Effector memory CD8-positive, alpha-beta T cell (primary cell): ENCODE measurements at places on chromosomes 1 and 21.

GRCh38 chr1:4756851-4757580, 102.6 kb downstream of the AJAP1 start:
- no peak for DNase-seq

GRCh38 chr1:206041640-206042039, 11.3 kb upstream of the RHEX start:
- DNase-seq, result no peak

- no peak for DNase-seq
Observed at GRCh38 chr1:4172644-4173599, 272.9 kb upstream of the C1orf174 start.

- DNase-seq, result no peak
Observed at GRCh38 chr1:117210831-117211261, at the start of gene VTCN1. VTCN1 (minus strand) TSS chr1:117210927; CDS start chr1:117210855, 72 bp downstream.

DNA sequence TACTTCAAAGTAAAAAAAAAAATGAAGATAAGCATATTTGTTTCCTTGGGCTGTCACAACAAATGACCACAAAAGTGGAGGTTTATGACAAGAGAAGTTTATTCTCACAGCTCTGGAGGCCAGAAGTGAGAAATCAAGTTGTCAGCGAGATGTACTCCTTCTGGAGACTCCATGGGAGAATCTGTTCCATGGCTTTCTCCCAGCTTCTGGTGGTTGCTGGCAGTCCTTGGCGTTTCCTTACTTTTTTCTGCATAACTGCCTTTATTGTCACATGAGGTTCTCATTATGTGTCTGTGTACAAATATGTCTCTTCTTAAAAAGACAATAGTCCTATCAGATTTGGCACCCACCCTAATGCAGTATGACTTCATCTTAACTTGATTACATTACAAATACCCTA, 398.3 kb downstream of the KCNT2 start:
- DNase-seq, result no peak

DNA sequence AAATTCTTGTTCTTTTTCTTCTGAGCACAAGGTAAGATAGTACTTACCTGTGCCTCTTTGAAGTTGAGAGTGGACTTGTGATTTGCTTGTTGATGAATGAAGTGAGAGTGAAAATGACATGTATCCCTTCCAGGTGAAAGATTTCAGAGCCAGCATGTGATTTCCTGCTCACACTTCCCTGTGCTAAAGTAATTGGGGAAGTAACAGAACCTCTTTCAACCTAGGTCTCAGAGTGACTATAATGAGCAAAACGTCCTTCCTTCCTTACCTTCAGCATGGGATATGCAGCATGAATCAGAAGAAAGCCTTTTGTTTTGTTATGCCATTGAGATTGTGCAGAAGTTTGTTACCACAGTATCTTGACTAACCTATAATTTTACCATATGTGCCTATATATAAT, 24.6 kb downstream of the RAVER2 start:
- no peak for DNase-seq

- no peak for DNase-seq
Observed at GRCh38 chr21:30081506-30081905, 85.1 kb downstream of the CLDN17 start.

DNA sequence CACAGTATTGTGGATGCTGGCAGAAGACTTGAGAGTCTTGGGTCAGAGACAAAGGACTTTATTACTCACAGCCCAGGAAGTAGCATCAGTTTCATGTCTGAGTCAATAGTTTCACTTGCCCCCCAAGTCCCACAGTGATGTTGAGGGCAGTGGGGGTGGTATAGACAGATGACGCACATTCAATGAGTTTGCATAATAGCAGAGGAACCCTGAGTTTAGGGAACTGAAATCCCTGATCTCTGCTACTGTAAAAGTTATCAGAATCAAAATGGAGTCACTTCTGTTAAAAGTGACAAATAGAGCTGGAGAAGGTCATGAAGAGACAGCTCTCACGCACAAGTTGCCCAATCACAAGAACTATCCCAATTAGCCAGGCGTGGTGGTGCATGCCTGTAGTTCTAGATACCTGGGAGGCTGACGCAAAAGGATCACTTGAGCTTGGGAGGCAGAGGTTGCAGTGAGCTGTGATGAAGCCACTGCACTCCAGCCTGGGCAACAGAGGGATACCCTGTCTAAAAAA, 11.5 kb upstream of the HCRTR1 start:
- no peak for DNase-seq

- DNase-seq, result no peak
Observed at GRCh38 chr21:16194095-16194787, 464.5 kb downstream of the USP25 start.

DNA sequence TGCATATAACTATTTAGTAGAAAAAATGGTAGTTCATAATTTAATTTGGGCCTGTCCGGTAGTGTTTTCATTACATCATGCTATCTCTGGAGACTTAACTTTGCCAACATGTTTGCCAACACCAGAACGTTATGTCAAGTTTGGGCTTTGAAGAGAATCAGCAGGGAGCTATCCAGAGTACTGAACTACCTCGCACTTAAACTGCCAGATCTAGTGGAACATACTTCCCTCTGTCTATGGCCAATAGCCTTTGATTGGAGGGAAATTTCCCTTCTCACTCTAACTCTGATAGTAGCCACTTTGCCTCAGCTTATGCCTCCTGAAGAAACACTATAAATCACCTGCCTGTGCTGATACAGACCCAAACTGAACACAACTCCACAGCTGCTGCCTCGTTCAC, 10.0 kb downstream of the LRRC53 start:
- no peak for DNase-seq
